ENCODE measurements at places on chromosomes 1 and 21.

DNA sequence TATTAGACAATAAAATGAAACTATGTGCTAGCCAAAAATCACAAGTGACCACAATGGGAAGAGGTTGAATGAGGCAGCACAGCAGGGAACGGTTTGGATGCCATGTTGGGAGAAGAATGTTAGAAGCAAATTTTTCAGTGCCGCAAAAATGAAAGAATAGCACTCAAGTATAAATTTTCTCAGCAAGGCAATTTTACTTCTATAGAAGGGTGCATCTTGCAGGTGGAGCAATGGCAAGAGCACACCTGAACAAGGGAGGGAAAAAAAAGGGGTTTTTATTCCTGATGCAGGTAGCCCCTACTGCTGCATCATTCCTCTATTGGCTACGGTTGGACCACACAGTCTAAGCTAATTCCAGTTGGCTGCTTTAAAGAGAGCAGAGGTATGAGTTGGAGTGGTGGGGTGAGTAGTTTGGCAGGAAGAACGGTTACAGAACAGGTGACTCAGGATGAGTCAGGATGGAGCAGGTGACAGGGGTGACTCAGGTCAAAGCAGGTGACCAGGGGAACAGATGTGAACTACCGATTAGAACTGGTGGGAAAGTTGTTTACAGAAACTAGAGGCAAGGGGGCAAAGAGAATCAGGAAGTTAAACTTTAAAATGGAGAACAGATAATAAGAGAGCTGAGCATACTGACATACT is 301.1 kb upstream of the NRIP1 start:
- DNase-seq, result no peak

GRCh38 chr1:27391511-27392095 is 819 bp upstream of the GPR3 start:
- DNase-seq, result peak; percentile 65

DNA sequence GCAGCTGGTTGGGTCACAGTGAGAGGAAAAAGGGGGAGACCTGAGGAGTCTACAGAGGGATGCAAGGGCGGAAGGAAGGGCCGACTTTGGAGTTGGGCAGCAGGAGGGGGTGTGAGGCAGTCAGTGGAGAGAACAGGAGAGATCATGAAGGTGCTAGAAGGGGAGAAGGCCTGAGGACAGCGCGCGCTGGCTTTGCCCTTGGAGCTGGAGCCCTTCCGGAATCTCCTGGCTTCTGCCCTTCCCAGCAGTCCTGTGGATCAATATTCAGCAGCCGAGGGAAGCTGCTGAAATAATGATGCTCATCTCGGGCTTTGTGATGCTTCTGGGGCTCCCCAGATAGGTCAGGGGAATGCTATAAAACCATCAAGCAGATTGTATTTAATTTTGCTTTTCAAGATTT is 26.7 kb downstream of the SLC37A1 start:
- no peak for DNase-seq

DNA sequence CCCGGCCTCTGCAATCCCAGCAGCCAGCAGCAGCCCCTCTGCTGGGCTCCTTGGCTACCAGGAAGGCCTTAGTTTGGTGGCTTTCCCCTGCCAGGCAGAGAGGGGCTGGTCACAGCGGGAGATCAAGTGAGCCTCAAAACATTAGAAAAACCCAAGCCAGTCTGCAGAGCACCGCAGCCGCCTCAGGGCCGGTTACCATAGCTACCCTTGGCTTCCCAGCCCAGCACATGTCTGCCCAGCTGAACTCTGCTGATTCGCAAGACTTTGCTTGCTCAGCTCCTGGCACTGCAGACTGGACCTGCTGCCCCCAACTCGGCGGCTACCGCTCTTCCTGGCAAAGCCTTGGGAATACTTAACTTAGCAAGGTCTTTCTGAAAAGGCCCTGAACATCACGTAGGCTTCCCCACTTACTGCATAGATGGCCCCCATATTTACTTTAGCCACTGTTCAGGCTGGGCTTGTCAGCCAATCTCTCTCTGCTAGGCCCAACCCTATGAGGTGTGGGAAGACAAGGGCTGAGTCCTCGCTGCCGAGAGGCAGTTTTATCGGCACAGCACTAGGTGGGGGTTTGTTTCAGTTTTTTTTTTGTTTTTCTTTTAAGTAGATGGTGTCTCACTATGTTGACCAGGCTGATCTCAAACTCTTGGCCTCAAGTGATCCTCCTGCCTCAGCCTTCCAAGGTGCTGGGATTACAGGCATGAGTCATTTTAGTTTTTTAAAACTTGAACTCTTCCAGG is 28.6 kb upstream of the PLEKHG5 start:
- DNase-seq, result peak; percentile 63

DNA sequence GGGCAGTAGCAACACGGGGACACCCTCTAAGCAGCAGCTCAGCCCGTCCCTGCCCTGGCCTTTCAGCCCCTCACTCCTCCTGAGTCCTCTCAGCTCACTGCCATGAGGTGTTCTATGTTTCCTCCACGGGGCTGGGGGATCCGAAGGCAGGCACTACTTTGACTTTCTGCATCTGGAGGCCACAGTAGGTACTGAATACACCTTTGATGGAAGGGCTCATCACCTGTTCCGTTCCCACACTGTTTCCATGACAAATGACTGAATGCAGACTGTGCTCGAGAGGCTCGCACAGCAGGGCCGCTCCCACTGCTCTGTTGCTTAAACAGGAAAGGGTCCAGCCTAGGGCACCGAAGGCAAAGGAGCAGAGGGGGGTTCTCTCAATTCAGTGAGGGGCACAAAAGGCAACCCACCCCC is 77.6 kb upstream of the DNAH14 start:
- no peak for DNase-seq

DNA sequence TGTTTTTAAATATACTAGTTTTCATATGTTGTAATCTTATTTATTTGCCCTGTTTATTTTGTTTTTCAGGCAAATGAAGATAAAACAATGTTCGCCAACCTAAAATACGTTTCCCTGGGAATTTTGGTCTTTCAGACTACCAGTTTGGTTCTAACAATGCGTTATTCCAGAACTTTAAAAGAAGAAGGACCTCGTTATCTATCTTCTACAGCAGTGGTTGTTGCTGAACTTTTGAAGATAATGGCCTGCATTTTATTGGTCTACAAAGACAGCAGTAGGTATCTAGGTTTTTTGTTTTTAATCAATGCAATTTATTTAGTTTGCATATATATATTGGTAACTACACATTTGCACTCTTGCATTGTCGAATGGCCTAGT is 23.7 kb downstream of the SLC35A3 start:
- no peak for DNase-seq

GRCh38 chr1:64875606-64876005 is 90.7 kb downstream of the JAK1 start:
- no peak for DNase-seq

- DNase-seq, result no peak
Measured at GRCh38 chr1:1395166-1395565, 4.0 kb downstream of the CCNL2 start.

DNA sequence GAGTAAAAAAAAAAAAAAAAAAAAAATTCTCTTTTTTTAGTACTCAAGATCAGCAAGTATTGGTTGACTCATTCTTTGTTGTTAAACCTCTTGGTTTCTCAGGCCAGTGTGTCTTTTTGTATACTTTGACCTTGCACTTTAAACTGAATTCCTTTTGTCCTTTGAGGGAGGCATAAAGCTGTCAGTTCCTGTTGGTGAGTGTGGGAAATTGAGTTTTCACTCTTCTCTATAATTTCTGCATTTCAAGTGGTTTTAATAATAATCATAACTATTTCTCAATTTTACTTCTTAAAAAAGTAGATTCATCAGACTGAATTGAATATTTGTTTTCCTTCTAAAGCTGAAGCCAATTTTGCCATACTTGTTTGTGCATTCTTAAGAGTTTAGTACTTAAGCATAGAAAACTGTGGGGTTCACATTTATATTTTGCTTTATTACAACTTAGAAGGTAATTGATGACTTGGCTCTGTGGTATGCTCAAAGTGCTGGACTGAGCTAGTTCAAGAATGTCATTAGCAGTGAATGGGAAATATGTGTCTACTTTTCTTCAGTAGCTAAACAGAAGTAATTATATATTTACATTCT is 43.4 kb downstream of the ITSN1 start:
- DNase-seq, result no peak

- DNase-seq, result peak; percentile 20
Measured at GRCh38 chr1:107782217-107782845, 182.6 kb downstream of the VAV3 start.

DNA sequence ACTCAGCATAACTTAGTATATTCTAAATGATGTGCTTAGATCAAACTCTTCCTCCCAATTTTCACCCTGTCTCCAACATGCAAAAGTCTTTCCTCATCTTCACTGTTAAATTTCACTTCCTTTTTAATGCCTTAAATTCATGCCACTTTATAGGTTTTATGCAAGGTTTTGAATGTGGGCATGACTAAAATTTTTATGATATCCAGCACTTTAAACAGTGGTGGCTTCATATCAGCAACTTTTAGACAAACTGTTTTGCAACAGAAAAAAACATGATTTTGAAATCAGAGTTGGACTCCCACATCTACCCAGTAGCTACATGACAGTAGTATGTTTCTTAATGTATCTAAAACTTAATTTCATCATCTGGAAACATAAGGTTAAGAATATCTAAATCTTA is 84.7 kb upstream of the ZP4 start:
- no peak for DNase-seq

GRCh38 chr1:185699874-185700273 is 34.3 kb upstream of the HMCN1 start:
- DNase-seq, result no peak

DNA sequence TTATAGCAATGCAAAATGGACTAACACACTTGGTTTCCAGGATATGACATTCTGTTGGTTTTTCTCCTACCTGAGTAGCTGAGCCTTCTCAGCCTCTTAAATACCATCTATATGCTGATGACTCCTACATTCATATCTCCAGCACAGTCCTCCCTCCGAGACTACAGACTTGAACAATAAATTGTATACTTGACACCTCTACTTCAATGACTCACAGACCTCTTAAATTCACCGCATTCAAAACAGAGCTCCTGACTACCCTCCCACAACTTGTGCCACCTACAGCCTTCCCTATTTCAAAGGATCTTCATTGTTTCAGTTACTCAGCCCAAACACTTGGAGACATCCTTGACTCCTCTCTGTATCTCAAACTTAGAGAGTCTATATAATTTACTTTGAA is 66.8 kb upstream of the ASB17 start:
- DNase-seq, result no peak

DNA sequence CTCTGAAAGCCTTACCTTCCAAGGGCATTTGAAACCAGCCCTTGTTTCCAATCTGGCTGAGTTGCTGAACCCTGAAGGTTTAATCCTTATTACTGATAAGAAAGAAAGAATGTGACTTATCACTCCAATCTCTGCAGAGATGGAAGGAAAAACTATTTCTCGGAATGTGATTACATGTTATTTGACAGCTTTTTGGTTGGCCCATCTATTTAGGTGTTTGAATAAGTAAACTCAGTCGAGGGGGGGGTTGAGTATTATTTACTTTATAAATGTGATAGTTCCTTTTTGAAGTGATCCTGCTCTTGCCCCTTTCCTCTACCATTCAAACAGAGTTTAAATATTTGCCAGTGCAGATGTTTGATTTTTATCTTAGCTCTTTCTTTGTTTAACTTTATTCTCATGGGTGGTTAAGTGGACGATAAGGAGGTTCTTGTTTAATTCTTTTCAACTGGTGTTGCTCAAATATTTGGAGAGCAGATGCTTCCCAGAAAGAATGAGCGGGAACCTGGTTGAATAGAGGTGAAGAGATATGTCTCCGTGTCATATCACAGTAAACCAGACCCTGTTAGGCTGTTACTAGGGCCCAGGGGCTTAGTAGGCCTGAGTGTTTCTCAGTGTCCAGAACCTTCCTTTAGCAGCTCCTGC is 126.1 kb downstream of the CACHD1 start:
- no peak for DNase-seq

GRCh38 chr1:13549521-13549920 is 34.1 kb upstream of the PDPN start:
- no peak for DNase-seq

GRCh38 chr1:92188436-92189255 is 29.1 kb upstream of the C1orf146 start:
- no peak for DNase-seq

GRCh38 chr1:43388613-43389012 is 987 bp downstream of the MED8 start:
- peak; percentile 14 for DNase-seq

- no peak for DNase-seq
Measured at GRCh38 chr1:233598891-233599541, 14.9 kb upstream of the KCNK1 start.

GRCh38 chr1:40595623-40596022 is 64.2 kb downstream of the ZNF684 start:
- DNase-seq, result no peak

DNA sequence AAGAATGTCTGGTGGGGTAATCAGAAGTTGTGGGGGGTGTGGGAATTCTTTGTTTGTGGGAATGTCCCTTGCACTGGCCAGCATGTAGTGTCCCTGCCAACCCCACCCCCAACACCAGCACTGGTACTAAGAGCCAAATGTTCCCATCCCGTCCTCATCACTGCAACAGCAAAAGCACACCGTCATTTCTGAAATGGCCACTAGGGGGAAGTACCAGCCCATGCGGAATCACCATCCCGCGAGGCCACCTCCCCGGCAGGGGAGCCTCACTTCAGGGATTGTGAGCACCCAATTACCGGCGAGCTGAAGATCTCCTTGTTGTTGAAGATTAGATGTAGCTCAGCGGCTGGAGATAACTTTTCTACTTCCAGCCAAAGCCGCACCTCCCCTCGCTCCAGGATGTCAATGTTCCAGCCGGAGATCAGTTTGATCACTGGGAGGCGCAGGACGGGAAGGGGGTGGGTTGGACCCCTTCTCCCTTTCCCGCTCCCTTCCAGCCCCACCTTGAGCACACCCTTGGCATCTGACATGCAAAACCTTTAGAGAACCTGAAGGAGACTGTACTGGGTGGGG is 41.0 kb downstream of the MYOM3 start:
- peak; percentile 91 for DNase-seq

DNA sequence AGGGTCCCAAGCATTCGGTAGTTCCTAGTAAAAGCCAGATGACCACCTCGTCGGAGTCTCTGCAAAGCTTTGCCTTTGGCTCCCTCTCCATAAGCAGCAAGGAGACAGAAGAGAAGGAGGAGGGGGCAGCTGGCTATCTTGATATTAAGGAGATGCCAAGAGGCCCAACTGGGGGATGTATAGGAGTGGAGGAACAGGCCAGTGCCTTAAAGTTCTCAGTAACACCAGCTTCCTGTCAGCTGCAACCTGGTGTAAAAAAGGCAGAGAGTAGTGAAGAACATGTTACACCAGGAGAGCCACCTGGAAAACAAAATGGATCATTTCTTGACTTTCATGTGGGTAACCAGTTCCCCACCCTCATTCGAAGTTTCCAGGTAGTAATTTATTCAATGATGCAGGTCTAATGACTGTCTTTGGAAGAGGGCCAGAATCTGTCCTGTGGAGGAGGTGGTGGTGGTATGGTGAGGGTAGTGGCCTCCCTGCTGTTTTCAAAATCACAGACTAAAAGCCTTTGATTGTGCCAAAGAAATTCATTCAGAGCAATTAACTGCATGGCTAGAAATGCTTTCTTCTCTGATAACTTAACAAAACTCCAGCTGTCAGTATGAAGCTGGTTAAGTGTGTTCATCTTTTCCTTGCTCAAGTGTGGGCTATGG is 27.3 kb downstream of the TMEM200B start:
- peak; percentile 19 for DNase-seq

DNA sequence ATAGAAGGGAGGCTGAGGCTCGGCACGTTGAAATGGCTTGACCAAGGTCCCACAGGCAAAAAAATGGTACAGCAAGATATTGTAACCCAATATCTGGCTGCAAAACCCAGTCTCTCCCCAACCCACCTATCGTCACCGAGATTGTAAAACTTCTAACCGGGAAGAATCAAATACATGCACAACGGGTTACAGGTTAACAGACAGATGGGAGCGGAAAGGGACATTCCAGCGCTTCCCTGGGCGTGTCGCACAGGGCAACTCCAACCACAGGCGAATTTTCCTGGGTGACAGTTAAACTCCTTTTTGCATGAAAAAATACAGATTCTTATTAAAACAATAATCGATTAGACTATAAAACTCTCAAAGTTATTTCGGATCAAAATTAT is 31.8 kb upstream of the JUN start:
- no peak for DNase-seq

Measured in NCI-H524 (cell line).